ENCODE measurements at places on chromosomes 16 and 17.

DNA sequence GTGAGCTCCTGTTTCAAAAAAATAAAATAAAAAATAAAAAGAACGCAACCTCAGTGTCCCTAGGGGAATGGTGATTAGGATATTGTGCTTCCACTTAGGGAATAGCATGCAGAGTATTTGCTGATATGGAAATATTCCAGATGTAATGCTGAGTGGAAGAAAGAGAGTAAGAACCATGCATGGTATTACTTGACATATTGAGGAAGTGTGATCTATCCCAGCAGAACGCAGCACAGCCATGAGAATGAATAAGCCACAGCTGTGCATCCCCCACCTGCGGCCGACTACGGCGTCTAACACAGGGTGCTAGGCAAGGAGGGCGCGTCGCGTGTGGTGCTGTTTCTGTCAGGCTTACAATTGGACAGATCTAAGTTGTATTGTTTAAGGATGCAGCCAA lies 49.5 kb downstream of the FOXK2 start:
- DNase-seq: no peak

GRCh38 chr17:66364508-66364907 lies 62.1 kb downstream of the PRKCA start:
- no peak for DNase-seq

- no peak for DNase-seq
These were observed 38.4 kb downstream of the CFDP1 start for GRCh38 chr16:75394941-75395340.

DNA sequence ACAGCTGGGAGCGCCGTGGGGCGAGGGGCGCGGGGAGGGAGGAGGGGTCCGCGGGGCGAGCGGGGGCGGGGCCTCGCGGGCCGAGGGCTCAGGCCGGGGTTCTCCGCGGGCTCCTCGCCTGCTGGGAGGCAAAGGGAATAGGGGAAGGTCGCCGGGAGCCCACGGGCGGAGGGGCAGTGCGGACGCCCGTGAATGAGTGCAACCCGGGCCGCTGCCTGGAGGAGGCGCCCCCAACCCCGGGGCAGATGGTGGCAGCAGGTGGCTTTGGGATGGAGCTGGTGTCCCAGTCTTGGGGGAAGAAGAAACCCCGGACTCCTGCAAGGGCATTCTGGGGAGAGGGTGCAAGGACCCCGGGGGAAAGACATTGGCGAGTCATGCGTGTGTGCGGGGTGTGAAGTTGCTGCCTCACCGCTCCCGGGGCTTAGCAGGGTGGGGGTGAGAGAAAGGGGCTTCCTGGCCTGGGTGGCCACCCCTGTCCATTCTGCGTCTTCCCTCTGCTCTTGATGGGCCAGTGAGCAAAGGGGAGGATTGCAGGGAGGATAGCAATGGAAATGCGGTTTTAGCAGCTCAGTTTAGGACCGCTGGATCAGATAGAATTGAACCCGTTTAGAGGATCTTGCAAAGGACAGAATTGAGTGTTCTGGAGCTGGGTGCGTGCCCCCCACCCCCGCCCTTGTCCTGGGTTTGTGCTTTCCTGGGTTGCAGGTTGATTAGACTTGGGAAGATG lies 526 bp downstream of the KIAA0513 start:
- no peak for DNase-seq

- peak; percentile 21 for DNase-seq
These were observed at the start of gene ARHGAP23 for GRCh38 chr17:38428112-38428642. TSS of gene ARHGAP23 (plus strand) at chr17:38428464. CDS start at chr17:38428486, 22 bp downstream.

DNA sequence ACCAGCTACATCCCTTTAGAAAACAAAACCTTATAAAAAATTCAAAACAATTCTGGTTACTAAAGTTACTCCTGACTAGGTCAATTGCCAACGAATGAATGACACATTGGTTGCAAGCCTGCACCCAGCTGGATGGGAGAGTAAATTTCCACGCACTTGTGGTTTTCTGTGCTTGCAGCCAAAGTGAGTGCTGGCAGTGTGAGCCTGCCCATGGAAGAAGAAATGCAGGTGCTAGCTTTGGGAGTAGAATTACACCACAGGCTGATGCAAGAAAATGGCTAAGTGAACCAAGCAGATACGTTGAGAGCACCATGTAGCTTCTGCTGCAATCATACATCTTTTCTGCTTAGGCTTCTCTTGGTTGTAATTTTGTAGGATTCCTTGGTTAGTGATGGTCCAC lies 74.6 kb downstream of the SYCE1L start:
- DNase-seq: no peak

- no peak for DNase-seq
These were observed 381.7 kb downstream of the ZFHX3 start for GRCh38 chr16:72666267-72666666.

DNA sequence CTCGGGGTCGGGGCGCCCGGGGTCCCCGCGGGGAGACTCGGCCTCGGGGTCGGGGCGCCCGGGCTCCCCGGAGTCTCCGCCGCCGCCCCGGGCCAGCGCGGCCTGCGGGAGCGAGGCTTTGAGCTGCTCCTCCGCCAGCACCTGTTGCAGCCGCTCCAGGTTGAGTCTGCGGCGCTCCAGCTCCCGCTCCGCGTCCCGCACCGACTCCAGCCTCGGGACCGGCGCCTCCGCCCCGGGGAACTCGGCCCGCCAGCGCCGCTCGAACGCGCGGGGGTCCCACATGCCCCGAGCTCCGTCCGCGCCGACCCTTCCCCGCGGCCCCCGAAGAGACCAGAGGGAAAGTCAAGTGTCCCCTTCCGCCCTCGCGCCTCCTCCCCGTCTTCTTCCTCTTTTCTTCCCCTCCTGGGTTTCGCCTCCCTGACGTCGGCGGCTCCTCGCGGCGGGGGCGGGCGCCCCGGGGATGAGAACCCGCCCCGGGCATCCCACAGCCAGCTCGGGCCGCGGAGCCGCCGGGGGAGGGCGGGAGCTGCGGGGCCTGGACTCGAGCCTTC lies 40.8 kb upstream of the BHLHA9 start:
- peak; percentile 24 for DNase-seq
